Central memory CD4-positive, alpha-beta T cell (primary cell): ENCODE measurements at places on chromosomes 2 and 18.

- DNase-seq, result no peak
Measured at GRCh38 chr18:32431753-32432152, 38.9 kb downstream of the GAREM1 start.

GRCh38 chr18:13219593-13220159, 1.1 kb downstream of the LDLRAD4 start:
- DNase-seq, result no peak

- DNase-seq, result no peak
Measured at GRCh38 chr2:13919981-13920382, 712.5 kb upstream of the LRATD1 start.

- no peak for DNase-seq
Measured at GRCh38 chr2:190964170-190964795, 49.7 kb downstream of the STAT1 start.

- peak; percentile 25 for DNase-seq
Measured at GRCh38 chr2:177906041-177906718, 166.4 kb downstream of the PDE11A start.

DNA sequence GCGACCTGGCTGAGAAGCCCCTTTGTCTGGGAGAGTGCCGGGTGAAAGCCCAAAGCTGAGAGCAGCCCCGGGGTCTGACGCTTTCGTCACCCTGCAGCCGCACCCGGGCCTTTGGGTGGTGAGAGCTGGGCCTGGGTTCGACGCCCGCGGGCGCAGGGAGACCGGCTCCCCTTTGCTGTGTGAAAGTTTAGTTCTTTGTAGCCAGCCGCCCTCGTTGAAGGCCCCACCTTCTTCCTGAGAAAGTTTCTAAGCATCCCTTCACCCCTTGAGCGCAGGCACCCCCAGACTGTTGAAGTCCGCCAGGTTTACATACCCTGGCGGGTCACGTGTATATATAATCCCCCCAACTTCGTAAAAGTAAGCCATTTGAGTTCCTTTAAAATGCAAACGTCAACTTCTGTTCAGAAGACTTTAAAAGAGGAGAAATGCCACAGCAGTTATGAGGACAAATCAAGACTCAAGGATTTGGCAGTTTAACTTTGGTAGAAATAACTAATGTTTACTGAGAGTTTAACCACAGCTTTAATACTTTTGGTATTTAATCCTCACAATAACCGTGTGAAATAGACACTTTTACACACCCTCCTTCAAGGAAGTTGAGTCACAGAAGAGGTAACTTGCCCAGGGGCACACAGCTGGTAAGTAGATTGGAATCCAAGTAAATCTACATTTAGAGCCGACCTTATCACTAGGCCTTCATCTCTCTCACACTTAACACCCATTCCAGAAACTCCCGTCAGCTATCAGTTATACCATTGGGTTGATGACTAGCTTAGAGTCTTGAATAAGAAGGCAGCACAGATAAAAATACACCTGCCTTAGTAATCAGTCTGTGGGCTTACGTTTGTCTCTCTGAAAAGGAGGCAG, 1.1 kb upstream of the MBOAT2 start:
- no peak for DNase-seq

- DNase-seq, result no peak
Measured at GRCh38 chr2:17461087-17461475, 57.2 kb downstream of the RAD51AP2 start.

- DNase-seq, result no peak
Measured at GRCh38 chr2:186757009-186757408, 63.1 kb downstream of the FAM171B start.

DNA sequence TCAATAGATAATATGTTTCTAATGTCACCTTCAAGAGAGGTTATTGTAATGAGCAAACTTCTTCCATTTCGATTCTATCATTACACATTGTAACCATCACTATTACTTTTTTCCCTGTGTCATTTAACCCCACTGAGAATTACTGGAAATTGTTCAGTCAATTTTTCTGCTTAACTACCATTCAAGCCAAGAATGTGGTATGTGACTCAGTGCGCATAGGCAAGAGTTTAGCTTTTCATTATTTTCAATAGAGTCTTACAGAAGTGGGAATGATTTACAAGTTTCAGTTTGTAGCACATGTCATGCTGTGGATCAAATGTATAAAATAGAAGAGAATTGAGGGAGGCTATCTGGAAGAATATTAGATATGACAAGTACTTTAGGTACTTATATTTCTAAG, 34.3 kb upstream of the PIEZO2 start:
- no peak for DNase-seq
